NCI-H2171 treated with DMSO at 0.1 percent for 48 hours (cell line): ENCODE measurements at places on chromosomes 3 and 15.

DNA sequence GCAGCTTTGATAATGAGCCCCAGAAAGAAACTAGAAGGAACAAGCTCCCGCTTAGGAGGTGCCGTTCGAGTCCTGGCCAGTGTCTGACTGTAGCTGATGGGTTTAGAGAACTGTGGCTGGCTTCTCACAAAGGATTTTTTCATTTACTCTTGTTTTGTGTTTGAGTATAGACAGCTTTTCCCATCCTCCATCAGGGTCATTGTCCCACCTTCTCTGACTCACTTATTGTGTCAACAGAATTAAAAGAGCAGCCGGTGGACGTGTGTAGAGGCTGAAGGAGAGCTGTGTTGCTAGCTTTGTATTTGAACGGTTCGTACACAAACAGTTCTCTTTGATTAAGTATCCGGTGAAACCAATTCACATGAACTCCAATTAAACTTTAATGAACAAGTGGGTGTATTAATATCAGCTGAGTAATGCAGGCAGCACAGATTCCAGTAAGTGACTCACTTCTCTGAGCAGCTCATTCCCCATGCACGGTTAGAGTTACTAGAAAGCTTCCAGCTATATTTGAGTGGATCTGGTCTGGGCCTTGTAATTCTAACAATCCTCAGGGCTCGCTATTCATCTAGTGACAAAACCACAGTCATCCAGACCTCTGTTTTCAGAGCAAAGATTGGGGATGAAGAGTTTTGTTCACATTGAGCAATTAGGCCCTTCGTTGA, 141.0 kb downstream of the LPP start:
- no peak for DNase-seq

DNA sequence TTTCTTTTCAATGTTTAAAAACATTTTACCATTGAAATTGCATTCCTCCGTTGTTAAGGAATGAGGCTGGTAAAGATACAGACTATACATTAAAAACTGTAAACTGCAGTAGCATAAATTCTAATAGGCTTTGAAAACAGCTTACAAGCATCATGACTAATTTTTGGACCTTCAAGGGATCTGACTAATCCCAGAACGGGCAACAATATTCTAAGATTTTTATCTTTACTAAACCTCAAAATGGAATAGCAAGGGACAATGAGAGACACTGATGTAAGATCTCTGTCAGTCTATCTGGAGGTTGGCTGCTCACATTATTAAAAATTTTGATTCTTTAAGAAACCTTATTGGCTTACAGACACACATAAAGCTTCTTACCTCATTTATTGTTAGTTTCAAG, 74.7 kb downstream of the BTD start:
- no peak for DNase-seq

DNA sequence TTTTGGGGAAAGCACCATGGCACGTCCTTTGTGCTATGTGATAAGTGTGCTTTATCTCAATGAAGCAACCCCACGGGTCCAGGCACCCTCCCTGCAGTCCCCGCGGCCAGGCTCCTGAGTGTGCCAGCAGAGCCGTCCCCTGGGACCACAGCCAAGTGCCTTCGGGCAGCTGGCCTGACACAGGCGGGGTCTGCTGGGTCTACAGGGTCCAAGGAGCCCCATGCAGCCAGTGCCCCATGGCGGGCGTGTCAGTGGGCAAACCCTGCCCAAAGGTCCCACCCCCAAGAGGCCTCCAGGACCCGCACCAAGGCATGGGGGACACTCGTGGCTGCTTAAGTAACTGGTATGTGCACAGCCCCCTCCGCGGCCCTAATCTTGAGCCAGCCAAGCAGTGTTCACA, 35.3 kb downstream of the KLHL25 start:
- no peak for DNase-seq

- DNase-seq = no peak
Observed at GRCh38 chr3:171157286-171157685, 130.8 kb upstream of the SLC2A2 start.

DNA sequence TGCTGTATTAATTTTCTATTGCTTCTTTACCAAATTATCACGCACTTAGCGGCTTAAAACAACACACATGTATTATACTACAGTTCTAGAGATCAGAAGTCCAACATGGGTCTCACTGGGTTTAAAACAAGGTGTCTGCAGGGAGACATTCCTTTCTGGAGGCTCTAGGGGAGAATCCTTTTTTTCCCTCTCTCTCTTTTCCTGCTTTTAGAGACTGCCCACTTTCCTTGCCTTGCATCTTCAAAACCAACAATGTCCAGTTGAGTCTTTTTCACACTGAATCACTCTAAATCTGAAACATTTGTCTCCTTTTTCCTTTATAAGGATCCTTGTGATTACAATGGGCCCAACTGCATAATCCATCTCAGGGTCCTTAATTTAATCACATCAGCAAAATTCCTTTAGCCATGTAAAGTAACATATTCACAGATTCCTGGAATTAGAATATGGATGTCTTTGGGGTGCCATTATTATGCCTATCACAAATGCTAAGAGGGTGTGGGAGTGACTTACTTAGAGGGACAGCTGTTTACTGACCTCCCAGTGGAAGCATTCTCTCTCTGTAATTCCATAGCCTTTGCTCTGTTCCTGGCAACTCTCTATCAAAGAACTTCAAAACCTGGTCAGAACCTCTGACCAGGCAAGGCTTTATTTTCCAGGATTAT, 21.8 kb downstream of the CD200 start:
- DNase-seq = no peak

DNA sequence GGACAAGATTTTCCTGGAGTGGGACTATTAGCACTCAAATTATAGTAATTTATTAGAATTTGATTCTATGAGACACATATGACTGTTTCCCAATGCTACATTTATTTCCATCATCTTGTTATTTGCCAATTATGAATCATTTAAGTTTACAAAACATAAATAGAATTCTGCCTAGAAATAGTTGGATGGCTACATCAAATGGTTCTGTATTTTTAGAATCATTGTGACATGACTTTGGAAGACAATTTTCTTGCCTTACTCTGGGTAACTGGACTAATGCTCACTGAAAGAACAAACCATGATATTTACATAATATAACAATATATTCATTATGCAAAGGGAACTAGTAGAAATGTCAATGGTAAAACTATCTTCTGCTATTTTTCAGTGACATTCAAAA, 173.5 kb downstream of the ZIC1 start:
- DNase-seq = no peak

DNA sequence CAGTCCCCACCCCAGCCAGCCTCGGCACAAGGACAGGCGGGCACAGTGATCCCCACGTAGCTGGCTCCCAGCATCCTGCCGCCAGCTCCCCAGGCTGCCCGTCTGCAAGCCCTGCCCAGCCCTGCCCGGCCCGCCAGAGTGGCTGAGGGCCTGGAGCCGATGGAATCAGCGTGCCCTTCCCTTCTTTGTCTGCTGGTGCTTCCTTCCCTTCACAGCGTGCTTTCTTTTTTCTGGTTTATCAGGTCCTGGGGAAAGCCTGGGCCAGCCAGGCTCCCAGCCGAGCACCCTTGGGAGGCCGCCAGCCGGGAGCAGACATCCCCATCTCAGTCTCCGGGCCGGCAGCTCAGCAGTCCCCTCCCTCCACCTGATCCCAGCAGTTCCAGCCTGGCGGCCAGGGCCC, 54.7 kb upstream of the SMAD6 start:
- DNase-seq = no peak

- no peak for DNase-seq
Observed at GRCh38 chr3:5004319-5005152, 25.3 kb downstream of the BHLHE40 start.

- no peak for DNase-seq
Observed at GRCh38 chr3:136008732-136009470, 43.4 kb downstream of the PPP2R3A start.

DNA sequence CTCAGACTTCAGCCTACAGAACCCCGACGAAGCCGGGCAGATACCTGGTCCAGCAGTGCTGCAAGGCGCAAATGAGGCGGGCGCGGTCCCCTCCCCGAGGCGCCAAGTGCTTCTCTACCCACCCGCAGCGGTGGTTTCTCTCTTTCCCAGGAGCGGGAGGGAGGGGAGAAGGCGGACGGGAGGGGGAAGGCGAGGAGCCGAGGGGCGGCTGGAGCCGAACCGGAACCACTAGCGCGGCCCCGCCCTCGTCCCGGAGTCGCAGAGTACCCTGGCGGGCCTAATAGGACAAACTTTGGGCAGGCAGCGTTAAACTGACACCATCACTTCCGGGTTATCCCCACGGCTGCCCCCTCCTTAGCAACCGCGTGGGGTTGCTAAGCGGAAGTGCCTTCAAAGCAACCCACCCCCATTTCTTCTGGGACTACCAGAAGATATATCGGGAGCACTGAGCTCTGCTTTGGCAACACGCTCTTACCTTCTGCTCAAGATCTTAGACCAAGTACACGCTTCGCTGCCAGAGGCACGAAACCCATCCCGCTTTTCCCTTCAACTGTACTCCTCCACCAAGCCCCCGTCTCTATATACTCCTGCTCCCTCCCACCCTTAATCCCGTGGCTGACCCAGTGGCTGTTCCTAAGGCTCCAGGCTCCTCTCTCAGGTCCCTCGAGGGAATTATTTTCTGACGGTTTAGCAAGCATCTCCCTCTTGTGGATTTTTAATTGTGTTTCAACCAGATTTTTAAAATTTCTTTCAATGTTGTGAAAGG, at the start of gene CSNK1G1:
Gene CSNK1G1 (minus strand): TSS at position 230 of the 766 bp plus-strand sequence. CDS start 55,674 bp downstream, outside the sequence.
- DNase-seq = peak; percentile 99

- DNase-seq = no peak
Observed at GRCh38 chr3:101340591-101340990, 20.2 kb upstream of the IMPG2 start.

- no peak for DNase-seq
Observed at GRCh38 chr15:60584355-60584998, 105.5 kb upstream of the ICE2 start.

- DNase-seq = no peak
Observed at GRCh38 chr3:118710532-118710931, 324.1 kb downstream of the IGSF11 start.

- no peak for DNase-seq
Observed at GRCh38 chr3:102163039-102163817, 271.6 kb upstream of the ZPLD1 start.

GRCh38 chr3:99084156-99084555, 182.7 kb upstream of the DCBLD2 start:
- no peak for DNase-seq

- DNase-seq = peak; percentile 81
Observed at GRCh38 chr3:116445311-116445841, at the start of gene LSAMP. TSS of gene LSAMP (minus strand) at chr3:116445487.

DNA sequence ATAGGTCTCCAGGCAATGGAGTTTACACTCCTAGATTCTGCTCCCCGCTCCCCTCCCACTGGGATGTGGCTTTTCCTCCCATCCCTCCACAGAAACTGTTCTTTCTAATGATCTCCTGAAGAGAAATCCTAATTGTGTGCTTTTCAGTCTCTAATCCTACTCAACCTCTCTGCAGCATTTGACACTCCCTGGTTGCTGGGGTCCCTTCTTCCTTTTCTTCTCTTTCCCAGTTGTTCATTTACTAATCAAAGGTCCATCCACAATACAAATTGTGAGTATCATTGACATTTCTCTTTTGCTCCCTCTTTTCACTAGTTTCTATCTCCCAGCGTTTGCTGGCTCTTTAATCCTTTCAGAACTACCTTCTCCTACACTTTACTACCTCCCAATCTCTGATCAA, 6.5 kb upstream of the MYH15 start:
- DNase-seq = no peak

DNA sequence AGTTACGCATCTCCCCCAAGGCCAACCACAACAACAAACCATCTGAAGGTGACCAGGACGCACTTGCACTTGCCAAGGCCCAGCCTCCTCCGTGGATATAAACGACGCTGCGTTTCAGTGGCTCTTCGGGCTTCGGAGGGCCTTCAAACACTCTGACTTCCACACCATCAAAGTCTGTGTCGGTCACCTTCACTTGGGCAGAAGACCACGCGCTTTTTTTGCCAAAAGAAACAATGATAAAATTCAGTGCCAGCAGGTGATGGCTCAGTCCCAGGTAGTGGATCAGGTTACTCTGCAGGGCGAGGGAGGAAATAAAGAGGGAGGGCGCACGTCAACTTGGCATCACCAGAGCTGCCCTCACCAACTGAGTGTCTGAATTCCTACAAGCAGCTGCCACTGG, 63.0 kb downstream of the NCEH1 start:
- peak; percentile 78 for DNase-seq

DNA sequence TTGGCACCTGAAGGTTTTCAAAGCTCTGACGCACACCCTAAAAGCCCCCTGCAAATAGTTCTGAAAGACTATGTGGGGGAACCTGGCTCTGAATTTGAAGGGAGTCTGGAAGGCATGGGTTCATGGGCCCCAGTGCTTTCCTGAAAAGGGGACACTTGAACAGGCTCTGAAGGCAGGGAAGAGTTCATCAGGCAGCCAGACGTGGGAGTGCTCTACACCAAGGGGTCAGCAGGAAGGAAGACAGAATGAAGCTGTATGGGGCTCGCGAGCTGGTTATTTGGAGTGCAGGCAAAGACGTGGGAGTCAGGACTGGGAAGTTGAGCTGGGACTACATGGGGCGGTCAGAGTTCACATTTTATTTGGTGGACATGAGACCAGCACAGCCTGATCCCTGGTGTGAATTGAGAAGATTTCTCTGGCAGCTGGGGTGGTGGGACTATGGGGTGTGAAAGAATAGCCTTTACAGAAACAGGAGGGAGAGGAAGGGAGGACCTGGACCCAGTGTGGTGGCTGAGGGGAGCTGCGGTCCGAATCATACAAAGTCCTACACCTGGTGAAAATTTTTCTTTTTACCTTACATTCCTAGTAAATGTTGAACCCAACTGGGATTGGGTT, 12.6 kb downstream of the ABHD6 start:
- DNase-seq = no peak

DNA sequence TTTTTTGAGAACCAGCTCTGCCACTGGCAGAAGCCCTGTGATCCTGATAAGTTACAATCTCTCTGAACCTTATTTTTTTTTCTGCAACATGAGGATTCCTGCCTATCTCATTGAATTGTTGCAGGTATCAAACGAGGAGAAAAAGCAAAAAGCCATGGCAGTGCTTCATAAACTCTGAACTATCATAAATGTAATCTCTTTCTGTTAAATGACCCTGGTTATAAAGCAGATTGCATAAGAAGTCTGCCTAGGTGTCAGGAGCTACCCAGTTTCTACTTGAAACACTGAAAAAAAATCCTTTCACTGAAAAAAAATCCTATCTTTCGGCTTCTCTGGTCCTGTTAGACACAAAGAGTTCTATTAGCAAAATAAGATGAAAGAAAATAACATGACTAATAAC, 172.7 kb downstream of the FAM43A start:
- DNase-seq = no peak

DNA sequence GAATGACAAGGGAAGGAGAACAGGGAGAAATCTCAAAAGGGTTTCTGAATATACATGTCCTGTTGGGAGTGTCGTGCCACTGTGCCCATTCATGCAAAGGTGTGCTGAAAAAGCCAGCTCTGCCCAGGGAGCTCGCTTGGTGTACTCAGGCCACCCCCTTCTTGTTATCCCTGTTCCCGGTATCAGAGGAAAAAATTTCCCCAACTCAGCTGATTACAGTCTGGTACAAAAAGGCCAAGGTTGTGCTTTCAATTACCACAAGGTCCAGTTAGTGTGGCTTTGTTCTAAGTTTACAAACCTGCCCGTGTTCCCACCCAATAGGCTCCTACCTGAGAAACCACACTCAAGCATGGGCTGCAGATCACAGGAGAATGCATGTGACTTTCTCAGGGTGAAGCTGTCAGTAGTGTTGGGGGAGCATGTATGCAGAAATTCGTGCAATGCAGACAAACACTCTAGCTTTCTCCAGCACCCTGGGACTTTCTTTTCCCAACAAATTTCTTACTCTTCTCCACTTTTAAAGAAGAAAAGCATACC, 648.5 kb downstream of the NR2F2 start:
- DNase-seq = no peak
